CD4-positive, alpha-beta memory T cell (primary cell): ENCODE measurements at places on chromosomes 12 and 14. TPM values are rescaled to one million over a fixed set of nuclear protein-coding genes. Genes with fewer than 3 reads are reported as not detected.

The CLEC1B gene
- total RNA-seq: not detected

The BCL2L14 gene
- 1.9 TPM for total RNA-seq

The TSHR gene
- 0.84 TPM for total RNA-seq

The CLEC14A gene
- not detected for total RNA-seq

The A2M gene
- 3.1 TPM for total RNA-seq

The GYS2 gene
- 0.11 TPM for total RNA-seq

The LMNTD1 gene
- total RNA-seq: not detected

The DENR gene
- total RNA-seq: 47.8 TPM

- DNase-seq: no peak
Measured at GRCh38 chr14:96207686-96208085, 3.0 kb downstream of the BDKRB2 start.

- peak; percentile 96 for DNase-seq
Measured at GRCh38 chr14:51846631-51847488, 13.6 kb upstream of the GNG2 start.

DNA sequence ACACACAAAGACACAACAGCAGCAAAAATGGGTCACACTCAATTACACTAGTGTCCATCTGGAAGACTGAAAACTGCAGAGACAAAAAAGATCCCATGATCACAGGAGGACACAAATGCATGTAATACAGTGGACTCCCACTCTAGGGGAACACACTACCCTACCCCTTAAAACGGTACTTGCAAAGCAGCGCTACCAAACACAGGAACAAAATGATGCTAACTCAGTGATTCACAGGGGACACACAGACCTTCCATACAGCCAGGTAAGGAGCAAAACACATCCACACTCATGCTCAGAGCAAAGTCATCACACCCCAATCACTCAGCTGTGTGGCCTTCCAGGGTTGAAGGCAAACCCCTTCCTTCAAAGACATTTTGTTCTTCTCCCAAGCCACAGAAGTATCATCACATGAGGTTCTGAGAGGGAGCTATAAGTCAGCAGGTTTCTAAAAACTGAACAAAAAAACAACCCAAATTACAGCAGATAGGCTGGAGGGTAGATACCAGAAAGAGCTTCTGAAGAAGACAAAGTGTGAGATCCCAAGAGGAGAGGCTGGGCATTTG lies 14.8 kb downstream of the SMUG1 start:
- DNase-seq: no peak

DNA sequence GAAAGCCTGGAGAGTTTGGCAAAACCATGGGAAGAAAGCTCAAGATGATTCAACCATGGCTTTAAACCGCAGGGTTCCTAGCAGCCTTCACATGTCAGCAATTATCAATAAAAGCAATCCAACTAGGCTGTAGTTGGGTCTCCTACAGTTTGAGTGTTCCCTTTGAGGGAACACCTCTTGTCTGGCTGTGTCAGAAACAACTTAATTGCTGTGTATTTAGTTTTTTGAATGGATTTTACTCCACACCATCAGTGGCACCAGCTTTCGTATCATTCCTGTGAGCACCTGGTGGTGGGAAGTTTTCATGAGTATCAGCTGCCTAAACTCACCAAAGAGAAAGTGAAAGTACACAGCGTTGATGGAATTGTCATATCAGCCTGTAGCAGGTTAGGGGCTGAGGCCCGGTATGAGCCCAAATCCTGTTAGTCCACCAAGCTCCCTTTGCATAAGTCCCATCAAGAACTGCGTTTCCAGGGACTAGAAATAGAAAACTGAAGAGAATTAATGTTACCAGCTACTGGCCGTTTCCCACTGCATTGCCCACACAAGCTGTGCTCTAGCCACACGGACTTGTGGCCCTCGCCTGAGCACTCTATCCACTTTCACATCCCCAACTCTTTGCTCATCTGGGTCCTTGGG lies 10.9 kb upstream of the IL26 start:
- peak; percentile 50 for DNase-seq

DNA sequence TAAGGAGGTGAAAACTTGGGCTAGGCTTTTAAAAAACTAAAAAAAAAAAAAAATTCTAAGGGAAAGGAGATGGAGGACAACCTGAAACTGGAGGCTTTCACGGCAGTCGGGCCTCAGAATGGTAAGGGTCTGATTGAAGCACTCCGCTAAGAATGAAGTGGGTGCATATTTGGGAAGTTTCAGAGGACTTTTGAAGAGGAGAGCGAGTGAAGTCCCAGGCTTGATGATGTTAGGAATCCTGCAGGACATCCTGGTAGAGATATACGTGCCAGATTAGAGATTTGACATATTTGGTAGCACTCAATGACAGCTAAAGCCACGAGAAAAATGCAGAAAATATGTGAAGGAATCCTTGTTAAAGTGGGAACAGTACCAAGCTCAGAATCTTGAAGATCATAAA lies 186.2 kb downstream of the SNAPC1 start:
- DNase-seq: no peak

- DNase-seq: no peak
Measured at GRCh38 chr14:90697132-90697531, 119.1 kb downstream of the TTC7B start.

- no peak for DNase-seq
Measured at GRCh38 chr14:105397350-105397931, 897 bp upstream of the TEX22 start.

DNA sequence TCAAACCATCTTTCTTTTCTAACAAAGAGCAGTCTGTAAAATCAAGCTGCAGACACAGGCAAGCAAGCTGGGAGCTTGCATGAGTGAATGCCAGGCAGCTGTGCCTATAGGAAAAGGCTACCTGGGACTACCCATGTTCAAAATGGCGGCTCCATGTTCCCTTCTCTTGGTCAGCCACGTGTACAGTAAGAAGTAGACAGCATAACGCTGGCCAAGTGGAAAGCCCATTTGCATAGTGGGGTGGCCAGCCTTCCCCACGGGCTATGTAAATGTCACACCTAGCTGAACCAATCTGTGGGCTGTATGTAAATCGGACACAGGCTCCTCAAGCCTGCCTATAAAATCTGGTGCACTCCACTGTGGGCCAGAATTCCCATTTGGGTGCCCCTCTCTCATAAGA lies 117.1 kb downstream of the SYT10 start:
- no peak for DNase-seq

DNA sequence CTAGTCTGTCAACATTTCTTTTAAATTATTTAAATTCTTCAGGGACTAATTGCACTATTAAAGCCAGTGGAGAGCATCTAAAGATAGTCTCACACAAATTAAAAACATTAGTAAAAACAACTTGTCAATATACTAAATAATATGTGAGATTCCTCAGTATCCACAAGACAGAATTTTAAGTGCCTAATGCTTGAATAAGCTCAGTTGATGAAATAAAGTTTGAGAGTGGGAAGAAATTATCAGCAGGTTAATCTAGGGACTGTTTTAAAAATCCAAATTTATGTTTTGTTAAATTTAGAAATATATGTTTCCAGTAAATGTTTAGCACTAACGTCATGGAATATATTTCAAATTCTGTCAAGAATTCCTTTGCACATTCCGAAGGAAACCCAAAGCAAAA lies 105.2 kb downstream of the SLC41A2 start:
- no peak for DNase-seq

DNA sequence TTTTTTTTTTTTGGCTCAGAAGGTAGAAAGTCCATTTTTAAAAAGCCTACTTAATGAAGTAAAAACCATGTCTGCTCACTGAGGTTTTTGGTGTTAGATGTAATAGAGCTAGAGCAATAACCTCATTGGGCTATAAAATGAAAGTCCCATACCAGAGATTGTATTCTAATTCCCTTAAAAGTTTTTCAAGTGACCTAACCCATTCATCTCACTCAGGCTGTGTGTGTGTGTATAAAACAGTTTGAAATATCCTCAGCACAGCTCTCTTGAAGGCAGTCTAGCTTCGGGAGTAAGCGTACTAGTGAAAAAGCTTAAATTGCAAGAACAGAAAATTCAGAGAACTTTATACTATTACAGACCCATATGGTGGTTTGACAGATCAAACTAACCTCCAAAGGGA lies 313.8 kb downstream of the CEP128 start:
- DNase-seq: no peak

DNA sequence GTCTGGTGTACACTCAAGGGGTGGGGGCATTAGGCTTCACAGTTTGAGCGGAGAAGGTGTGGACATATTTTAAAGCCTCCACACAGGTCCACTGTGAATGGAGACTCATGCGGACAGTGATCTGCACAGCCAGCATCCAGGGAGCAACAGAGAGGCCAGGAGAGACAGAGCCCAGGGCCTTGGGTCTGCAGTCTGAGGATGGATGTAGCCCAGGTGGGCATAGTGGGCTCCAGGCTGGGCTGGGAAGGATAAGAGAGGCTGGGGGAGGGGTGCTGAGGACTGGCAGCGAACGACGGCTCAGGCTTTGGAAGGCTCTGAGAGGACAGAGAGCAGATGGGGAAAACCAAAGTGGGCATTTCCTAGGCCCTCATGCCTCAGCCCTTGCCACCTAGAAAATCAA lies 128.8 kb downstream of the PAPOLA start:
- no peak for DNase-seq

DNA sequence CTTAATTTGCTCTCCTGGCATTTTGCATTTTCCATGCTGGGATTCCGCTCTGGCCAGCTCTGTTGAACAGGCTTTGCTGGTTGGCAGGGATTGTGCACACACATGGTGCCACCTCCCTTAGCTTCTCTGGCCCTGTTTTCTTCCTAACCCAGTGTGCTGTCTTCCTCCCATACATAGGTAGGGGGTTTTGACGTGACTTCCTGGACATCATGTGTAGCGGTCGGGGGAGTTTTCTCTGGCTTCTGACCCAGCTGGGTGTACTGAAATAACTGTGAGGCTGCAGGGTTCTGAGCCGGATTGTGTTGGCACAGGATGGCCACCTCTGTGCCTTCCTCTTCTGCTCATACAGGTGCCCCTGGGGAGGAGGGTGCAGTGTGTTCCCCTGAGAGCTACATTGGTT lies 25.7 kb downstream of the C14orf132 start:
- DNase-seq: no peak

GRCh38 chr12:89225808-89226411 lies 126.4 kb downstream of the DUSP6 start:
- DNase-seq: no peak

GRCh38 chr12:14928931-14929330 lies 9.4 kb downstream of the ERP27 start:
- DNase-seq: no peak

DNA sequence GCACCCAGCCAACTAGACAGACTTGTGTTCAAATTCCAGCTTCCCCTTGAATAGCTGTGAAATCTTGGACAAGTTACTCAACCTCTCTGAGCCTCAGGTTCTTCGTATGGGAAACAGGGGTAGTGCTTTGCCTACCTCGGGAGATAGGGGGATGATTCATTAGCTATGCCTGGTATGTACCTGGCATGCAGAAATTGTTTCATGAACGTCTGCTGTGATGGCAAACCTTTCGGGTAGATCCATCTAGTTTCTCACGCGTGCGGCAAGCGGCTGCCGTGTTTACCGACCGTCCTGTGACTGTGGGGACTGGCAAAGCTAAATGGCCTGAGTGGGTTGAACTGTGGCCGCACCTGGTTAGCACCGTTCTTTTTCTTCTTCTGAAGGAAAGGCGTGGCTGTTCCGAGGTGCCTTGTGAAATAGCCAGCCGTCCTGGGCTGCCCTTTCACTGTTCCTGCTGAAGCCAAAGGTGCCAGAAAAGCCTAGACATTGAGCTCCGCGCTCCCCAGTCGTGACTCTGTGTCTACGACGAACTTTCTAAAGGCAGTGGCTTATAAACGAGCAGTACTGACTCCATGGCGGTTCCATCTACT lies 40.6 kb upstream of the MED13L start:
- DNase-seq: no peak

DNA sequence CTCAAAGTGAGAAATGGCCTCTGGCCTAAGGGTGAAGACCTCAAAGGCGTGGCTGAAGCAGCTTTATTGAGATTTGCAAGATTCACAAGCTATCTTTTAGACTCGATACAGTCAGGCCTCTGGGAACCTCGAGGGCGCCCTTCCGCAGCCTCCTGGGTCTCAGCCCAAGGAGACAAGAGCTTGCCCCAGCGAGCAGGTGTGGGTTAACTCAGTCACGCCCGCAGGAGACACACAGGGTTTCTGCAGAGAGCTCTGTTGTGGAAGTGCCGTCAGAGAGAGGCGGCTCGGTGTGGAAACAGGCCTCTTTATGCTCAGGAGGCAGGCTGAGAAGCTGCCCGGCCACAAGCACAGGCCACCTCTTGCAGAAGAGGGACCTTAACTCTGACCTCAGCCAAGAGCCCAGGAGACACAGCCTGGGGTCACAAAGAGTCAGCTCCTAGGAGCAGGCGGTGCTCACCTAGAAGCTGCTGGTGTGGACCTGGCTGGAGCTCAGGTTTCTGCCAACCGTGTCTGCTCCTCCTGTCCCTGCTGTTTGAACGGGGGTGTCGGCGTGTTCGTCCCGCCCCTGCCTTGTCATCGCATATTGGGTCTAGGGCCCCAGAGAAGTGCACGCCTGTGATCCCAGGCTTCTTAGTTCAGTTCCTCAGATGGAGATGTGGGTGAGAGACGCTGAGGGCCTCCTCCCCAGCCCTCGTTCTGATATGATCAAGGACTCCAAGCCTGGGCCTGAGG lies 42.1 kb upstream of the FBRSL1 start:
- no peak for DNase-seq

GRCh38 chr14:91254461-91254860 lies 10.0 kb upstream of the GPR68 start:
- DNase-seq: peak; percentile 45
